ENCODE measurements at places on chromosomes 3 and 15. TPM values are rescaled to one million over a fixed set of nuclear protein-coding genes. Genes with fewer than 3 reads are reported as not detected.

Gene GOLGA6D
- not detected for total RNA-seq

Gene RASGRP1
- total RNA-seq = 10.2 TPM

GRCh38 chr15:35991386-35991785 is 445.4 kb upstream of the DPH6 start:
- no peak for DNase-seq

DNA sequence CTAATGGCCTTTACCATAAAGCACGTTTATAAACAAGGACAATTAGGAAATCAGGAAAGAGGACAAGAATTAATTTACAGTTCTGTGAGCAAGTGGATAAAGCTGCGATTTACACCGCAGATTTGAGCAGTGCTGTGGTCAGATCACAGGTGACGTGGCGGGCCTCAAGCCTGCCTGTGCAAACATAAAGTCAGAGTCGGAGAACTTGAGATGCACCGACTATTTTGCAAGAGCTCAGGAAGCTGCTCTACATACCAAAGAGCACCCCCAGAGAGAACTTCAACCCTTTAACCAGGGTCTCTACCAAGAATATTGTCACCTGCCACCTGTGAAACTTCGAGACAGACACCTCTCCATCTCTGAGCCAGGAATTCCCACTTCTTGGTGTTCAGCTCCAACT is 35.7 kb downstream of the MECOM start:
- no peak for DNase-seq

DNA sequence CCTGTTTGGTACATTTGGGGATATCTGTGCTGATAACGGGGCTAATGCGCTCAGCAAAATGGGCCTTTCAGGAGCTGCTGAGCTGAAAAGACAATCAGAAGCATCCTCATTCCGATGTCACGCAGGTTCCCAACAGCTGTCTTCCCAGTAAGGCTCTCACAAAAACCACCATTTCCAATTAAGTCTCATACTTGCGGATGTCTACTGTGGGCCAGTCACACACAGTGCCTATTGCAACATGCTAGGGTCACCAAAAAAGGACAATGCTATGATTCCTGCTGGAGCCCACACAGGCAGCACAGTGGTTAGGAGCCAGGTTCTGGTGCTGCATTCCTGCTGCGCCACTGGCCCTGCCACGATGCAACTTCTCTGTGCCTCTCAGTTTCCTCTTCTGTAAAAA is 16.4 kb upstream of the LDHAL6B start:
- DNase-seq = no peak
